ENCODE measurements at places on chromosomes 2 and 18. TPM values are rescaled to one million over a fixed set of nuclear protein-coding genes. Genes with fewer than 3 reads are reported as not detected.

The ANKRD36C gene
- 6.0 TPM for total RNA-seq

The ZSWIM2 gene
- not detected for total RNA-seq

DNA sequence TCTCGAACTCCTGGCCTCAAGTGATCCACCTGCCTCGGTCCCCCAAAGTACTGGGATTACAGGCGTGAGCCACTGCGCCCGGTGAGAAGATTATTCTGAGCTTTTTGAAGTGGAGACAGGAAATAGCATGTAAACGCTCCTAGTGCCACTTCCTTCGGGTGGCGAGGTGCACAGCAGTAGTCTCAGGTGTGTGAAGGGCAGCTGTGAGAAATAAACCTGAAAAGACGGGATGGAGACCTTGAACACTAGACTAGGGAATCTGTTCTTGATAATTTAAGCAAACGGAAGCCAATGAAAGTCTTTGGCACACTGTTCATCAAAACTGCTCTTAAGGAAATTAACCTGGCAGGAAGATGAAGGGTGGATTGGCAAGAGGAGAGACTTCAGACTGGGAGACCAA is 439 bp upstream of the PLEKHH2 start:
- no peaks in the 10 kb centered on the region for H3K36me3 ChIP-seq
- H3K4me3 ChIP-seq, result peak overlapping the region; percentile 98
- peak overlapping the region; percentile 80 for H3K27ac ChIP-seq
- no peak for DNase-seq

DNA sequence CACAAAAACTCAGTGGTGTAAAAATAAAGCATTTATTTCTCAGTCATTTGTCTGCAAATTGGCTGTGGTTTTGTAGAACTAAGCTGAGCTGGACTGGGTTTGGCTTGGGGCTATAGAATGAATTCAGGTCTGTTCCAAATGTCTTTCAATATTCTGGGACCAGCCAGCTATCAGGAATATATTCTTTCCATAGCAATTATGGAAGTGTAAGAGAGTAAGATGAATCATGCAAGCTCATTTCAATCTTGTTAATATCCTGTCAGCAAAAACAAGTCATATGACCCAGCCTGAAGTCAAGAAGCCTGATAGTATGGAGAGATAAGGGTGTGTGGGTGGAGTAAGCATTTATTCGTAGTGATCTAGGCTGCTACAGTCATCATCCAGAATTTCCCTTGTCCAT is 481.0 kb upstream of the CDH2 start:
- DNase-seq, result no peak
- H3K4me3 ChIP-seq, result no peak overlapping the region
- H3K36me3 ChIP-seq, result no peaks in the 10 kb centered on the region
- no peaks in the 10 kb centered on the region for H3K27me3 ChIP-seq
- no peaks in the 10 kb centered on the region for H3K4me1 ChIP-seq

Data from esophagus muscularis mucosa (tissue), 4 donors.